ENCODE measurements at places on chromosomes 1 and 21.

DNA sequence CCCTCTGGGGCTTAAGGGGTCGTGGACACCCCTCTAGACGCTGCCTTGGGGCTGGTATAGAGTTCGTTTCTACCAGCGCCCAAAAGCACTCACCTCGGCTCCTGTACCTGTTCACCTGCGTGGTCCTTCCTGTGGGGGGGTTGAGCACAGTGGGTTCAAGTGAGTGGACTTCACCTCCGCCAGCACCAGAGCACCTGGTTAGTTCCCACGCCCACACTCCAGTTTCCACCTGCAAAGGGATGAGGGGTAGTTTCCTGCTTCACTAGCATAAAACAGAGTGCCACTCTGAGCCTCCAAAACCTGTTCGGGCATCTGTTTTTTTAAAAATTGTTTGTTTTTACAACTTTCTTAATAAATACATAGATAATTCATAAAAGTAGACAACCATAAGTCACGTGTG lies 64.5 kb upstream of the SIPA1L2 start:
- DNase-seq: no peak

DNA sequence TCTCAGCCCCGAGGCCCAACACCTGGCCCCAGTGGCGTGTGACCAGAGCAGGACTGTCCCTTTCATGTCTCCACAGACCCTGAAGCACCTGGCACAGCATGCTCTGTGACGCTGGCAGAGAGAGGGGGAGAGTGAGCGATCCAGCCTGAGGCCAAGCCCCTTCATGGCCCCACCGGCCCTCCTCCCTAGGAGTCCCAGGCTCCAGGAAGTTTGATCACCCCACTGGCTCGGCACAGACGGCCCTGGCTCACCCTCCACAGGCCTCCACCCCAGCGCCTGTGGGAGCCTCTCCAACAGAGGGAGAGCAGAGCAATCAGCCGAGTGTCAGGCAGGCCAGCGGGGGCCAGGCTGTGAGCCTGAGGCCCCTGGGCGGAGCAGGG lies 11.0 kb downstream of the SH3BGRL3 start:
- DNase-seq: no peak

DNA sequence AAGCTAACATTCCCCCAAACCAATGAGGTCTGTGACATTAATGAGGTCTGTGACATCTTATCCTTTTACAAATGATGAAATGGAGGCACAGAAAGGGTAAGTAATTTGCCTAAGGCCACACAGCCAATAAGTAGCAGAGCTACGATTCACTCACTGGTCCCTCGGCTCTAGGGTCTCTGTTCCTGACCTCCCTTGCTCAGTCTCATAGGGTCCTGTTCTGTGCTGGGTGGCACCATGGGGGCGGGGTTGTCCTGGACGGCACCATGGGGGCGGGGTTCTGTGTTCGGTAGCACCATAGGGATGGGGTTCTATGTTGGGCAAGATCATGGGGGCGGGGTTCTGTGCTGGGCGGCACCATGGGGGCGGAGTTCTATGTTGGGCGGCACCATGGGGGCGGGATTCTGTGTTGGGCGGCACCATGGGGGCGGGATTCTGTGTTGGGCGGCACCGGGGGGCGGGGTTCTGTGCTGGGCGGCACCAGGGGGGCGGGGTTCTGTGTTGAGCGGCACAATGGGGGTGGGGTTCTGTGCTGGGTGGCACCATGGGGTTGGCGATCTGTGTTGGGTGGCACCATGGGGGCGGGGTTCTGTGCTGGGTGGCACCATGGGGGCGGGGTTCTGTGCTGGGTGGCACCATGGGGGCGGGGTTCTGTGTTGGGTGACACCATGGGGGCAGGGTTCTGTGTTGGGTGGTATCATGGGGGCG lies 55.6 kb downstream of the CLSTN1 start:
- DNase-seq: peak; percentile 6

DNA sequence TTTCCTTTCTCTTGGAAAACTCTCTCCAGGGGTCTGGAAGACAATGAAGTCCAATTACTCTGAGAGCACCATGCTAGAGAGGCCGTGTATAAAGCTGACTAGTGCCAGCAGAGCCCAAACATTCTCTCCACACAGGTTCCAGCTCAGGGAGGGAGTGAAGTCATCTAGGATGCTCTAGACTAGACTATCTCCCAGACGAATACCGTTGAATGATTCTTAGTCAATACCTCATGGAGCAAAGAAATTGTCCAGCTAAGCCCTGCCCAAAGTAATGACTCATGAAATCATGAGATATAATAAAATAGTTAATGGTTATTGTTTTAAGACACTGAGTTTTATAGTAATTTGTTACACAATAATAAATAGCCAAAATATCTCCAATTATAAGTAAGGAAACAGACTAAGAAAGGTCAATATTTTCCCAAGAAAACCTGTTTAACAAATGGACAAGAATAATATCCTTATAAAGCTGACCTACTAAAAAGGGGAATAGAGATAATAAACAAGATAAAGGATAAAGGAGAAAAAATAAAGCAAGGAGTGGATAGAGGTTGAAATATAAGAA lies 163.9 kb upstream of the LRRC7 start:
- DNase-seq: no peak

GRCh38 chr1:40820911-40821693 lies 37.5 kb downstream of the KCNQ4 start:
- no peak for DNase-seq

DNA sequence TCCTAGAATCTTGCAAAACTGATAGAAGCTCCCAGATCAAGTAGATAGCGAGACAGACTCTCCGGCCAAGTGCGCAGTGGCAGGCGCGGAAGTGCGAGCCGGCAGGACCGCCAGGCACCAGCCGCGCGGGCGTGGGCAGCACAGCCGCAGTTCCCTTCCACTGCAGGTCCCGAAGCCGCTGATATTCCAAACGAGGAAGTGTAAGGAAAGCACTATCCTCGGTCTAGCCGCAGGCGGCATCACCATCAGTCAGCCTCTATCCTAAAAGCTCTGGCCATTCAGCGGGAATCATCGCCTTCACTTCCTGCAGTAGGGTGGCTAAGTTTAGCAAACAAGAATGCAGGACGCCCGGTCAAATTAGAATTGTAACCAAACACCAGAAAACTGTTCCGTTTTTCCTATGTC lies 710 bp downstream of the GLRX2 start:
- peak; percentile 21 for DNase-seq

DNA sequence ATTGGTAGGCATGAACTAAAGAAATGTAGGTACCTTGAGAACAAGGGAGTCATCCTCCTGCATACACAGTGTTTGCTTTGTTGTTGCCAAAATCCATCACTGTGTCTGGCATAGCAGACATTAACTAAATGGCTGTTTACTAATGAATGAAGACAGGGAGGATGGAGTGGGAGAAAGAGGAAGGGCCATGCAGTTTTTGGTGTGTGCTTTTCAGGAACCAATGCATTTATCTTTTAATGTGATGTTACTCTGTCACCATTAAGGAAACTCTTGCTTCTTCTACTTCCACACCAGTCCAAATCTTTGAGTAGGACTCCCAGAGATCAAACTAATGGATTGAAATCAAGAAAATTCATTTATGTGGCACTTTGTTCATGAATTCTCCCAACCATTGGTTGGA lies 55.6 kb upstream of the DUSP10 start:
- no peak for DNase-seq

- DNase-seq: no peak
Measured at GRCh38 chr21:32739946-32740345, 12.1 kb upstream of the SYNJ1 start.

DNA sequence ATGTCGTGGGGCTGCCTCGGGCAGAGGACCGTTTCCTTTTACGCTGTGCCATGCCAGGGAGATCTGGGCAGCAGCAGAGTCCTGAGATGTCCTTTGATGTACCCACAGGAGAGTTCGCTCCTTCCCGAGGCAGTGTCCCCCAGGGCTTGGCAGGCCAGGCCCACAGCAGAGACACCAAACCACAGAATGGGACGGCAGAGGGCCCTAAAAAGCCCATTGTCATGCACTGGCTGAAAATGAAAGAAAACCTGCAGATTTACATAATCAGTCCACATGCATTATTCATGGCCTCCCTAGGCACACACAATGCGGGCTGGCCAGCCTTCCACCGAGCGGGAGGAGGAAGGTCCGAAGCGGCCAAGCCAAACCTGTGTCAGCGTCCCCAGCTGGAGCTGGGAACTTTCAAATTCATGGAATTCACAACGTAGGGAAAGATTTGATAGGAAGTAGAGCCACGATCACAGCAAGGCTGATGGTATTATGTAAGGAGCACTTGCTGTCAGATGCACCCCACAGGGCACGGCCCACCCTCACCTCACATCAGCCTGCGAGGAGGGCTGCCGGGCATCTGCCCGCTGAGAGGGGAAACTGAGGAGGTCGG lies 25.3 kb upstream of the EFHD2 start:
- no peak for DNase-seq

GRCh38 chr1:34378968-34379856 lies 202.5 kb downstream of the C1orf94 start:
- no peak for DNase-seq

DNA sequence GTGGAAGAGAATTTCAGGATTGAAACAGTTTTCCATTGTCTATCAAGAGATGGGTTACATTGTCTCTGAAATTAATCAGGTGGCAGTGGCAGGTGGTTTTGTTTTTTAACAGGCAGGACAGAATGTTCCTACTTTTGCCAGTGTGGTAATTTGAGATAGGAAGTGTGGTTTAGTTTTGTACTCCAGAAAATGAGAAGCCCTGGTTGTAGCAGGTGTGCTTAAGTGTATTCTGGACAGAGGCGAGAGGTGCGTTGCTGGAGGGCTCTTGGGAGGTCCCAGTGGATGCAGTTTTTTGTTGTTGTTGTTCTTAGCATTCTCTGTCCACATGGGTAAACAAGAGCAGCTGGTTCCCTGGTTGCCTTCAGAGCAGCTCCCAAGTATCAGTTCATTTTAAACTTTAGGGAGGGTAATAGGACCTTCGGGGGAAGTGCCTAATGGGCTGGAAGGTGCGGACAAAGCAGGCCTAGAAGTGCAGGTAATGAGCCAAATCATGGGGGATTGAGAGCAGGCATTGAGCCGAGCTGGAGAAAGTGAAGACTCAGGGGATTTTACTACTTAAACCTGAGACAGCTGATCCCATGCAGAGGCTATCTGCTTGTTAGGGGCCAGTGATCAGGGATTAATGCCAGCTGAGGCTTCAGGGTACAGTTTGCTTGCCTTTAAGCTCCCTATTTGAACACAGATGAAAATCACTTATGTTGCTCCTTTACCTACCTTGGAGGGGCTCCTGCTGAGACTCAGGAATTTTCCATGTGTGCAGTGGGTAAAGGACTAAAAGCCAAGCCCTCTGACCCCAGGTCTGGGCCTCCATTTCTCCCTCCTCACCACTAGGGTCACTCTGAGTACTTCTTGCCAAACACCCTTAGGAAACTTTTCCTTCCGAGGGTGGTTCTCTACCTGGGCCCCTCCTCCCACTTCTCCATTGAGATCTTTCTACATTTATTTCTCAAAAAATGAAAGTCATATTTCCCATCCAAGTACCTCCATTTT lies 6.1 kb downstream of the PFKFB2 start:
- no peak for DNase-seq

DNA sequence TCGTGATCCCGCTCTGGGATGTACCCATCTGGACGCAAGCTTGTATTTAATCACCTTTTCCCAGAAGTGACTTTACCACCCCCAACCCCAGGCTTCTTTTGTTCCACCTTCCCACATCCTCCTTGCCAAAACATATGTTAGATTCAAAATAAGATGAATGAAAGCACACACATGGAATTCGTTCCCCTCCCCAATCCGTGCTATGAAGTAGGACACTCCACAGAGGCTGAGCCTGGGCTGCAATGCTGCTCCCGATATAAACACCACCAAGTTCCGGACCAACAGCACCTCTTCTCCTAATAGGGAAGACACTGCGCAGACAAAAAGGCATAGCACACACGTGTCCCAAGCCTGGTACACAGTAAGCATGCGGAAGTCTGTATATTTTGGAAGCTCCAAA lies 86.1 kb downstream of the CLSTN1 start:
- no peak for DNase-seq

GRCh38 chr21:41651406-41651805 lies 115.4 kb downstream of the RIPK4 start:
- DNase-seq: no peak

GRCh38 chr1:99943223-99943794 lies 26.5 kb upstream of the SLC35A3 start:
- no peak for DNase-seq

GRCh38 chr1:66383611-66384010 lies 150.3 kb upstream of the SGIP1 start:
- no peak for DNase-seq

DNA sequence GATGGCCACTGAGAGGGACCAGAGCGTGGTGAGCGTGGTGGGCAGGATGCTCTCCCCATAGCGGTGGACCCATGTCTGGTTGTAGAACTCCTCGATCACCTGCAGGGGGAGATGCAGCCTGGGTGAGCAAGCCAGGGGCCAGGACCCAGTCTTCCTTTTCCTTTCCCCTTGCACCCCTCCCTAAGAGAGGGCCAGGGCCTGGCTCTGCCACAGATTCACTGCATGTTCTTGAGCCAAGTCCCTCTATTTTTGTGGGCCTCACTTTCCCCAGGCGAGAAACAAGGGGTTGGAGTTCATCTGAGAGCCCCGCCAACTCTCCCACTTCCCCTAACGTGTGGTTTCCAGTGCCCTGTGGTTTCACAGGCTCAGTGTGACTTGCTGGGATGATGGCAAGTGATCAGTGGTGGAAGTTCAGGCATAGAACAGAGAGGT lies 27.5 kb downstream of the SLC2A1 start:
- DNase-seq: peak; percentile 44

- no peak for DNase-seq
Measured at GRCh38 chr1:1330366-1331067, 563 bp upstream of the TAS1R3 start.

GRCh38 chr1:110430366-110430765 lies 20.6 kb upstream of the PROK1 start:
- no peak for DNase-seq

GRCh38 chr1:26145041-26145959 lies 13.6 kb upstream of the FAM110D start:
- peak; percentile 64 for DNase-seq
